Retina (tissue), 1 donor: ENCODE measurements at places on chromosomes 3 and 15.

DNA sequence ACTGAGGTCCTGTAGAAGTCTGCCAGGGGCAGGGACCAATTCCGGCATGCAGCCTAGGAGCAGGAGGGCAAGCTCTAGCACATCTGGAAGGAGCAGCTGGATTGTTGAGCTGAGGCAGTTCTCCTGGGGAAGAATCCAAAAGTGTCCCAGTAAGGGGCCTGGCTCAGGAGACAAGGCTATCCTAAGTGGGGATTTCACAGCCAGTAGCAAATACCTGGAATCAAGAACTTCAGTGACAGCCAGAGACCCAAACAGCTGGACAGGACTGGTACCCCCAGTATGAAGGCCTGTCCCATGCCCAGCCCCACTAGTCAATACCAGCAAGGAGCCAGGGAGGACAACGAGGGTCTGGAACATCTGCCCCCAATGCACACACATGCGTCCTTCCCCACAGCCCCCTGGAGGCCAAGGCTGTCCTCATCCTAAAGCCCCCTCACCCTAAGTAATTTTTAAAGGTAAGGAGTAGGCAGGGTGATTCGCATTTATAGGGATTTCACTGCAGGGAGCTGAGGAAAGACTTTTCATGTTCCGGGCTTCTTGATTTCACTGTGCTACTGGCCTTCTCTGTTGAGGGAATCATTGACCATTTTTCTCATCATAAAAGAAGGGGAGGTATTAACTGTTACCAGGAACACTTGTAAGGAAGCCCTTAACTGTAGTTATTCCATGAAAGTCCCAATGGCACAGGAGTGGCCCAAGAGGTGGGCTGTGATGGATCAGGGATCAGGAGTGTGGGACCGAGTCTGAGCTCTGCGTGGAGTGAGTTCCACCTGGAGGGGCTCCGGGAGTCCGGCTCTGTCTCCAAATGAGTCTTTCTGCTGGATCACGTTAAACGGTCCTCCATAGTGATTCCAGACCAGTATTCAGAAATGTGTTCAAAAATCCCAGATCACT lies 2.6 kb upstream of the CHSY1 start:
- DNase-seq: no peak

GRCh38 chr3:157066335-157067098 lies 93.4 kb downstream of the CCNL1 start:
- peak; percentile 60 for DNase-seq

GRCh38 chr3:116306720-116307119 lies 138.6 kb downstream of the LSAMP start:
- no peak for DNase-seq

GRCh38 chr3:193617628-193618027 lies 24.6 kb downstream of the OPA1 start:
- no peak for DNase-seq

DNA sequence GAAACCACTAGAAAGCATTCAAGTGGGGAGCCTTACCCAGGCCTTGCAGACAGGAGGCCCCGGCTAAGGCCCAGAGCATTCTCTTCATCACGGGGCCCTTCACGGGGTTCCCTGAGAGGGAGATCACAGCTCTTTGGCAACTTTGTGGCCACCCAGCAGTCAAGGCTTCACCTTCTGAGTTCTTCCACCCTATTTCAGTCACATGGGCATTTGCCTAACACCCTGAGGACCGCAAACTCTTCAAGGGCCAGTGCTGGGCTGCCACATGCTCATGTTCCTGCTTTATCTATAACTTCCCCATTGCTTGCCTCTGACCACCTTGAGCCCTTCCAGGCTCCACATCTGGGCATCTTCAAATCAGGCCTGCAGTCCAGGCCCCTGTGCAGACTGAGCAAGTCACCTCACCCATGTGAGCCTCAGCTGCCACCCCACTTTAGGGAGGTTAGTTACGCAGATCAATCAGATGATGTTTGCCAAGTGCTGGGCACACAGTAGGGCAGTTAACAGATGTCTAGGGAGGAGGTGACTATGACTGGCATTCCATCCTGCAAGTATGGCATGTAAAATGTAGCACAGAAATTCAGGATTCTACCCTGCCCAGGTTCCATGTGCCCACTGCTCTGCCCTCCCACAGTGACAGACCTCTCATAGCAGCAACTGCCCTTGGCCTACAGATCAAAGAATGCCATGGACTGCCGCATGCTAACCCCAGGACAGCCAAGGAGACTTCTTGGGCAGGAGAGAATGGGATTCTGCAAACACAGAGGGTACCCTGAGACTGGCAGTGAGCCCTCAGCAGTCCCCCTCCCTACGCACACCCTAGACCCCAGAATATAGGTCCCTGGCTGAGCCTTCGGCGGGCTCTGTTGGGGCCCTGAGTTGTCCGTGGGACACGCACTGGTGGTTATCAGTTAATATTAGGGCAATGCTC lies 37.6 kb upstream of the ZNF710 start:
- DNase-seq: no peak

GRCh38 chr3:122506450-122506849 lies 8.3 kb downstream of the KPNA1 start:
- no peak for DNase-seq

- no peak for DNase-seq
These were observed 242.1 kb downstream of the ITPR1 start for GRCh38 chr3:4735243-4735642.
